ENCODE measurements at places on chromosomes 5 and 9.
A peak's percentile ranks its signal among the peaks of the same experiment; 100 is the strongest.

DNA sequence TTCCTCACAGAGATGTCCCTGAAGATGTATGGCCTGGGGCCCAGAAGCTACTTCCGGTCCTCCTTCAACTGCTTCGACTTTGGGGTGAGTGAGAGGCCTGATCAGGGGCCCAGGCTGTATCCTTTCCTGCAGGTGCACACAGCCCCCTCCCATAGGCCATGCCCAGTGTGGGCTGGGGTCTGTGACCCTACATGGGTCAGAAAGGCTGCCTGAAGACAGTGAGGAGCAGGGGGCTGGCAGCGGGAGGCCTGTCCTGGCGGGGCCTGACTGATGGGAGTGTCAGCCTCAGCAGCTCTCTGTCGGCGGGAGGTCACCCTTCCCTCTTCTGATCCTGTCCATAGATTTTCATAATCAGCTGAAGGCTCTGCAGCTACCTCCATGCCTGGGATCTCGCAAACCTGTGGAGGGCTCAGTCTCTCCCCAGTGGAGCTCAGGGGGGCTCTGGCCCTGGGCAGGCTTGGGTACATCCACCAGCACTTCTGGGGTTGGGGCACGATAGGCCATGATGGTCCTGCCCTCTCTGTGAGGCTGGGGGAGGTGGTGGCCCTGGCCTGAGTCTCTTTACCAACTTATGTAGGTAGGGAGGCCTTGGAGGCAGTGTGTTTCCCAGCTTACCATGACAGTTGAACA lies 98.5 kb downstream of the CACNA1B start:
- DNase-seq, result no peak

- no peak for DNase-seq
Observed at GRCh38 chr9:98380065-98380681, 124.7 kb upstream of the TBC1D2 start.

- DNase-seq, result no peak
Observed at GRCh38 chr9:92468206-92468605, 14.1 kb downstream of the ASPN start.

DNA sequence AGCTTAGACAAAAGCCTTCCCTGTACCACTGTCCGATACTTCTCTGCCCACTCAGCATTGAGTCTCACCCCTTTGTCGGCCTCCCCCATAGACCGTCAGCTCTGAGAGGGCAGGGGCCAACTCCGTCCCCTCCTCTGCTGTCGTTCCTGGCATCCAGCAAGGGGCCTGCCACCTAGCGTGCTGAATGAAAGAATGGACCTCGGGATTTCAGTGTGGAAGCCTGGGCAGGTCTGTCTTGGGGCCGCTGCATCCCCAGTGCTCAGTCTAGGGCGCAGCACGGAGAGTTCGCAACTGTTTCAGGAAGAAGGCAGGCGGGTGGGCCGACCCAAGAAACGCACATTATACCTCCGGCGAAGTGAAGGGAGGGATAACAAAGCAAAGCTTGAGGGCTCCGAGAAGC lies 1.5 kb upstream of the TOR1B start:
- no peak for DNase-seq

- DNase-seq, result no peak
Observed at GRCh38 chr5:148177207-148177606, 8.9 kb downstream of the SPINK14 start.

DNA sequence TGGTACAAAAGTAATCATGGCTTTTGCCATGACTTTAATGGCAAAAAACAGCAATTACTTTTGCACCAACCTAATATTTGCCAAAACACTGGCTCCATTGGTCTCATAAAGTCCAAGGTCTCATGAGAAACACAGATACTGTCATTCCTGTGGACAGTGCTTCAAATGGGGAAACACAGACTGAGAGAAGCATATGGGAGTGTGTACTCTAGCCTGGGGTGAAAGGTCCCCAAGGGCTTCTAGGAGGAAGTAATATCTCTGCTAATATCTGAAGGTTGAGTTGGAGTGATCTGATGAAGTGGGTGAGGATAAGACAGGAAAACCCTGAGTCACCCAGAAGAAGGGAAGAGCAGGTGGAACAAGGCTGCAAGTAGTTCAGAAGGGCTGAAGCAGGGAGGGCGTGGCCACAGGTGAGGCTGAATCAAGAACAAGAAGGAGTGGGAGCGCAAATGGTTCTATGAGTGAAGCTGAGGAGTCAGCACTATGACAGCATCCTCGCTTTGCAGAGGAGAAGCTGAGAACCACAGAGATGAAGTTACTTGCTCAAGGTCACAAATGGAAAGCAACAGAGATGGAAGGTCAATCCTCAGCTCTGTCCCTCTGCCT lies 164.1 kb downstream of the ASTN2 start:
- DNase-seq, result no peak

DNA sequence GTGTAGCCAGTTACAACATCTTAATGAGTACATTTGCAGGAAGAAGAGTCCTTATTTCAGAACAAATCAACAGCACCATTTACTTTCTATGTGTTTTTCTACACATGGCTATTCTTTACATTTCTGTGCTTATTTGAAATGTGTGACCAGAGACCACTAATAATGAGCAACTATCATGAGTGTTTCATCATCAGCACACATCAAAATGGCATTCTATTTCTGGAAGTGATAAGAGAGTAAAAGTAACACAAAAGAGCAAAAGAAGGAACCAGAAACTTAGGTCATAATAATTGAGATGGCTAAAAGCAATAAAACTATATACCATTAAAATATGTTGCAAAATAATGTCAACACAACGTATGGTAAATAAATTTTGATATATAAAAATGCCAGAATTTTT lies 159.7 kb downstream of the PBX3 start:
- DNase-seq, result no peak

DNA sequence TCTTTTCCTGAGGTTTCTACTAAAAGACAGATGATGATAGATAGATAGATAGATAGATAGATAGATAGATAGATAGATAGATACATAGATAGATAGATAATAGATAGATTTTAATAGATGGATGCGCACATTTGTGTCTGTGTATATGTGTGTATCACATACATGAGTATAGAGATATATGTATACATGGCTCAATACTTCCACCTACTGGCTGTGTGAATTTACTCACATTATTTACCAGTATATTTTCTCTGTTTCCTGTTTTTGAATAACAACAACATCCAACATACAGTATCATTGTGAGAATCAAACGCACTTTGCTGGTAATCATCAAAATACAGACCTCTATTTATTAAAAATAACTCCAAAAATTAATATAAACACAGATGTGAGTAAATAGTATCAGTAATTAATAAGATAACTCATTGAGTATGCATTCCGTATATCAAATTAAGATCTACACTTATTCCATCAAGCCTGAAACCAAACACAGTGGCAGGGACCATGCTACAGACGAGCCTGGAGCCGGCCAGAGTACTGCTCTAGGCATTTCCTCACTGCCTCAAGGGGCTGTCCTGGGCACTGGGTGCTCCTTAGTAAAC lies 338.0 kb downstream of the SEMA5A start:
- DNase-seq, result no peak

DNA sequence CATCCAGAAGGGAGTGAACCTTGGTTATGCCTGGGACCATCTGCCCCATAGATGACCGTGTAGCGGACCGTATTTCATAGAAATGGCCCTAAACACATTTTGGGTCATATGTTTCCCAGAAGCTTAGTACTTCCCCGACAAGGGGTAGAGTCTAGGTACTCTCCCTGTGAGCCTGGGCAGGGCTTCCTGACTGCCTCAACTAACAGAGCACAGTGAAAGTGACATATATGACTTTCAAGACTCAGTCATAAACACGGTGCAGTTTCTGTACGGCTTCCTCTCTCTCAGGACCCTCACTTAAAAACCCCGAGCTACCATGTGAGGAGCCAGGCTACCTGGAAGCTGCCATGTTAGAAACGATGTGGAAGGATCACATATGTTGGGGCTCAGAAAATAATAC lies 20.9 kb downstream of the C9orf57 start:
- DNase-seq, result no peak

DNA sequence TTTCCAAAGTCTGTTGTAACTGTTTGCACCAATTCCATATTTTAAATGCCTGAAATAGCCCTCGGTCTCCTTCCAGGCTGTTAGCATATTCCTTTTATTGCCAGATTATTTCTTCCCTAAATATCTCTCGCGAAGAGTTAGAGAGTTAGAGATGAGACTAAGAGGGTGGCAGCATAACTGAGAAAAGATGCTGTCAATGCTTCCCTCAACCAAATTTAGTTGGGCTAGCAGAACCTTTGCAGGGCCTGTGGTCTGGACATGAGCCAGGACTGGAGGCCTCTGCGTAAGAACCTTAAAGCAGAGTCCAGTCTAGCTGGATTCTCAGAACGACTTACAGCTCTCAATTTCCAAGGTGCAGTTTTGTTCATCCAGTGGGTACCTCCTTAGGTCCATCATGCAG lies 135.9 kb downstream of the GABRB2 start:
- no peak for DNase-seq

GRCh38 chr9:105053209-105053652 lies 125.3 kb upstream of the ABCA1 start:
- peak; percentile 56 for DNase-seq

DNA sequence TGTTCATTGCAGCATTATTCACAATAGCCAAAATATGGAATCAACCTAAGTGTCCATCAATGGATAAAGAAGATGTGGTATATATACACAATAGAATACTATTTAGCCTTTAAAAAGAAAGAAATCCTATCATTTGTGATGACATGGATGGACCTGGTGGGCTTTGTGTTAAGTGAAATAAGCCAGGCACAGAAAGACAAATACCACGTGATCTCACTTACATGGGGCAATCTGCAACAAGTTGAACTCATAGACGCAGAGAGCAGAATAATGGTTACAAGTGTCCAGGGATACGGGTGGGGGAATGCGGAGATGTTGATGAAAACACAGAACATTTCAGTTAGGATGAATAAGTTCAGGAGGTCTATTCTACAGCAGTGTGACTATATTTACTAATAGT lies 66.4 kb upstream of the ALDH1B1 start:
- DNase-seq, result no peak

DNA sequence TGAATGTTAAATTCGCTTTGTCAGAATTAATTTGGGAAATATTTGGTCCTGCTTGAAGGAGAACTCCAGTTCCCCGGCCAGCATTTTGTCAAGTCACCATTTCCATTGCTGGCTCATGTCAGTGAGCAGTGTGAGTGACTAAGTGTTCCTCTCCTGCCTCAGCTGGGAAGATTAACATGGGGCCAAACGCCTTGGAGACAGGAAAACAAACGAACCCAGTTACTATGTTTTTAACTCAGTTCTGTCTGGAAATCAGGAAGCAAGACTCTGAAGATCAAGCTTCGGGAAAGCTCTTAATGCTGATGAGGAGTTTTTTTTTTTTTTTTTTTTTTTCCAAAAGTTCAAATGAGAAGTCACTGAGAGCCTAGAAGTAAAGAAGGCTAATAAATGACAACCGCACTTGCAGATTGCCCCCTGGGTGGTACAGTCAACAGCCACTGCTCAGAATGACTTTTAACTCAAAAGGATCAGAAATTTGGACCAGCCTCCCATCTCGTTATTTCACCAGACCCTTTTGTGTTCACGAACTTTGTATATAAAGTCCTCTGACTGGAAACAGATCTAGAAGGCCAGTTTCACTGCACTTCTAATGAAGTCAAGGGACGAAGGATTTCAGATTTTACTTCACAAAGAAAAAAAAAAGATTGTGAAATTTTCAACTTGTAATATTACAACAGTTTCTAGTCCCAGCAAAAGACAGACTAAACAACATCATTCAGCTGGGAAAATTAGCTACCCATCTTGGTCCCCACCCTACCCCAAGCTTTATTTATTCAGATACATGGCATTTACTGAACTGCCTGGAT lies 121.3 kb downstream of the LHFPL2 start:
- no peak for DNase-seq
